Kidney (tissue), 22 donors: ENCODE measurements at places on chromosomes 5 and 9. TPM values are rescaled to one million over a fixed set of nuclear protein-coding genes. Genes with fewer than 3 reads are reported as not detected.

The GRXCR2 gene
- not detected for total RNA-seq

DNA sequence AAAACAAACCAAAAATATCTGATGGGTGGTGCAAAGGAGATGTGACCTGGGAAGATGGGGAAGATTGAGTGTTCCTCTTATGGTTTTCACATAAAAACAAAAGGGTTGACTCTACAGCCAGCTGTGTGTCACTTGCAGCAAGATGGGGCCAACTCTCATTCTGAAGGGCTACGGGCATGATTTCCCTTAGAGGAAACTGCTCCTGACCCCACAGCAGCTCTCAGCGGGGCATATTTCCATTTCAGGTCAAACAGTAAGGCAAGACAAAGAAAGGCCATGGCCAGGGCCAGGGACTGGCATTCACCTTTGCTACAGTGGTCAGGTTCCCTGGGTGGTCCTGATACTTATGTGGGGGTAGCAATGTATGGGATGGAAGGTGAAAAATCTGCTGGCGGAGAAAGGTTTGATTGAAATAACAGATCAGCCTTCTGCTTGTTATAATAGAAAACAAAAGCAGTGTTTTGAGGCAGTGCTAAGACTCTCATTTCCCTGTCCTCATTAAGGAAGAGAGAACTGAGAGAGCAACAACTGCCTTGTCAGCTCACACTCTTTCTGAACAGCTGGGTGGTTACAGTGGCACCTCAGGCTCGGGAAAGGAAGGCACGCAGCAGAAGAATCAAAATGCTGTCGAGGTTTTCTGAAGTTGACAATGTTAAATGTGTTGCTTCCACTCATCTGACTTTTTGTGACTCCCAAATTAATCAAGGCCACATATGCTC is 120.7 kb upstream of the PCA3 start:
- no peaks in the 10 kb centered on the region for H3K36me3 ChIP-seq
- no peak overlapping the region for H3K4me3 ChIP-seq

The HTR4 gene
- total RNA-seq: 0.22 TPM

The PCDHB10 gene
- 2.3 TPM for total RNA-seq

The TMEM252 gene
- total RNA-seq: 111 TPM

GRCh38 chr9:13717322-13718054 is 438.0 kb upstream of the MPDZ start:
- no peaks in the 10 kb centered on the region for H3K36me3 ChIP-seq
- H3K4me3 ChIP-seq: no peak overlapping the region
- no peak overlapping the region for H3K27ac ChIP-seq
- no peaks in the 10 kb centered on the region for H3K27me3 ChIP-seq
- peaks cover 5% of the 10 kb centered on the region for H3K4me1 ChIP-seq

DNA sequence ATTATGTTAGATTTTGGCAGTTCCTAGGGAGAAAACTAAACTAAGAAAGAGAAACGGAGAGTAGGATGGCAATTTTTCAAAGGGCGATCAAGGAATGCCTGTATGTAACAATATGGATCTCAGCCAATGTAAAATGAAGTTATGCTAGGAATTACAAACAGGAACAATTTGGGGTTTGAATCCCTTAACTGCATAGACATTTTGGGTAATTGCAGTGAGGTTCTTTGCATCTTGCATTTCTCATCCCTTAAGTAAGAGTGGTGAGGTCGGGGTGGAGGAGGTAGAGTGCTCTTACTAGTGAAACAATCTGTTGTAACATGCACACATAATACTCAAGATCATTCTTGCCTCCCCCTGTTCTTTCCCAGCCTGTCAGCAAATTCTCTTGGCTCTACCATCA is 137.6 kb downstream of the NPR3 start:
- H3K27ac ChIP-seq: no peak overlapping the region
- no peak for DNase-seq
- H3K4me3 ChIP-seq: no peak overlapping the region
- no peaks in the 10 kb centered on the region for H3K27me3 ChIP-seq

The C8G gene
- total RNA-seq: 1.9 TPM

The AFAP1L1 gene
- 14.8 TPM for total RNA-seq

The F12 gene
- total RNA-seq: 4.2 TPM

DNA sequence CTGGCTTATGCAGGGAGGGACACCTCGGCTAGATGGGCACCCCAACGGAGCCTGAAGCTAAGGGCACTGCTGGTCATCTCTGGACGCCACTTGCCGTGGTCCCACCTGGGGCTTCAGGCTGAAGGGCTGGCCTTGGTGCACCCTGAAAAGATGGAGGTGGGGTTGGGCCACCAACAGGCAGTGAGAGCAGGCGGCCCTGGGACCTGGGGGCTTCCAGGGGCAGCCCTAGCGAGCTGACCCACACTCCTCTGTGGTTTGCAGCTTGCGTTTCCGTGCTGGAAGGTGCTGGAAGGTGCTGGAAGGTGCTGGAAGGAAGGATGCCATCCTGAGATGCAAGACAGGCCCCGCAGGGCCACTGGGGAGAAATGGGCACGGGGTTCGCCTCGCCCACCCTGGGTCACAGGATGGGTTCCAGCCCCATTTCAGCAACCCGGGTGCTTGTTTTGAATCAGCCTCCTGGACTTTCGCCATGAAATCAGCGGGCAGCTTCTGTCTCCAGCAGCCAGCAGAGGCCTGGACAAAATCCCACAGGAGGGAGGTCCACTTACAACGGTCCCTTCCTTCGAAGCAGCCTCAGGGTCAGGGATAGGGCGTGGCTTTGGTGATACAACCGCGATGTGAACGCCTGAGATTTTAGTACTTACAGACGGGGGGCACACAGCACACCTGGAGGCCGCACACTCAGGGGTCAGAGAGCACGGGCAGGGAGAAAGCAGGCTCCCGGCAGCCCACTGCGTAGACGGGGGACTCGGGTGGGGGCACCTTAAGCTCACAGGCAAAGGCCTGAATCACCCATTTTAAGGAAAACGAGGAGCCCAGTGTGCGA is 303.1 kb upstream of the IRX4 start:
- DNase-seq: no peak
- no peak overlapping the region for H3K4me3 ChIP-seq
- no peaks in the 10 kb centered on the region for H3K4me1 ChIP-seq
- H3K27me3 ChIP-seq: peaks cover 2% of the 10 kb centered on the region
- H3K27ac ChIP-seq: no peak overlapping the region

The RNF44 gene
- total RNA-seq: 61.8 TPM

- H3K36me3 ChIP-seq: no peaks in the 10 kb centered on the region
- H3K4me3 ChIP-seq: peak overlapping the region; percentile 39
- H3K27ac ChIP-seq: peak overlapping the region; percentile 91
- H3K27me3 ChIP-seq: no peaks in the 10 kb centered on the region
- H3K4me1 ChIP-seq: no peaks in the 10 kb centered on the region
These were observed 375 bp upstream of the C5orf24 start for GRCh38 chr5:134845335-134845851.

The SNCB gene
- not detected for total RNA-seq

DNA sequence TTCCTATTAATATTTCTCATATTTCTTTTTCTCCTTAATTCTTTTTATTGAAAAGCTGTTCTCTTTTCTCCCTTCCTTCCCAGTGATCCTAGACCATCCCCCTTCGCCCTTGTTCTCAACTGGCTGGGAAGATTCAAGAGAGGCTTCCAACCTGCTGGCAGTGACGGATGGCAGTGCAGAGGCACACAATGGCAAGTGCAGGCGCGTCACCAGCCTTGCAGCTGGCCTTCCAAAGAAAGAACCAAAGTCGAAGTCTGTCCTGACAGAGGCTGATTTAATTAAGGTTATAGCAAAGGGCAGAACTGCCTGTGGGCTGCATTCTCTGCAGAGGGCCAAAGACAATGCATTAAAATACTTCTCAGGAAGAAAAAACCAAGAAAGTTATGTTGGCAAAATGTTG is 7.4 kb downstream of the CEMIP2 start:
- no peak for DNase-seq
- peaks cover 11% of the 10 kb centered on the region for H3K4me1 ChIP-seq
- no peaks in the 10 kb centered on the region for H3K27me3 ChIP-seq
- no peak overlapping the region for H3K4me3 ChIP-seq

DNA sequence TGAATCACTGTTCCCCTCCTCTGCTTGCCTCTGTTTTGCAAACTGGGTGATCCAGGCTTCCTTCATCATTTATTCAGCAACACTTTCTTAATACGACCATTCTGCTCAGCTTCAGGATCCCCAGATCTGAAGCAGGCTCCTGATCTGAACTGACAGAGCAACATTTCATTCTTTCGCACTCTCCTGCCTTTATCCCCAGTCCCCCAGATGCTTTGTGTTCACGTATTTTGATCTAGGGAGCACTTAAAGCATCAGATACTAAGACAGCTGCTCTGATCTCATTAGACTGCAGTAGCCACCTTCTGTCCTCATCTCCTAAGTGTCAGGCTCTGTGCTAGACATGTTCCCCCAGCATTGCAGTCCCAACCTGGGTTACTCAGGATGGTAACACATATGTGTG is 158.0 kb downstream of the TRIO start:
- no peak overlapping the region for H3K27ac ChIP-seq
- H3K4me1 ChIP-seq: no peaks in the 10 kb centered on the region
- H3K36me3 ChIP-seq: peaks cover 11% of the 10 kb centered on the region
- H3K27me3 ChIP-seq: no peaks in the 10 kb centered on the region
- no peak for DNase-seq
- H3K4me3 ChIP-seq: no peak overlapping the region

DNA sequence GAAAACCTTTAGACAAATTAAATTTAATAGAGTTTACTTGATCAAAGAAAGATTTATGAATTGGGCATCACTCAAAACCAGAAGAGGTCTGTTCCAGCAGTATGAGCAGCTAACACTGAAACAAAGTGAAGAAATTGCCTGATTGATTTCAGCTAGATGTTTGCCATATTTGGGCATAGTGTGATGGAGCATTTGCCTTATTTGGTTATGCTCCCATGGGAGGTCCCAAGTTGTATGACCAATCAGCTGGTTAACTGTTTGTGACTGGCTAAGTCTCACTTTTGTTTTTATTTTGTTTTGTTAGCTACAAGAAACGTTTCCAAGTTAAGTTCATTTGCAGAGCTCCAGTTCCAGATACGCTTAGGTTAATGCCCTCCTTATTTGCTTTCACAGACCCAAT is 53.3 kb upstream of the LMNB1 start:
- no peak overlapping the region for H3K4me3 ChIP-seq
- H3K4me1 ChIP-seq: no peaks in the 10 kb centered on the region
- H3K27me3 ChIP-seq: no peaks in the 10 kb centered on the region
- DNase-seq: peak; percentile 7
- no peaks in the 10 kb centered on the region for H3K36me3 ChIP-seq
